H9 (cell line): ENCODE measurements at places on chromosomes 16 and 17.

- DNase-seq = no peak
Observed at GRCh38 chr17:67095803-67096202, 51.4 kb downstream of the CACNG1 start.

DNA sequence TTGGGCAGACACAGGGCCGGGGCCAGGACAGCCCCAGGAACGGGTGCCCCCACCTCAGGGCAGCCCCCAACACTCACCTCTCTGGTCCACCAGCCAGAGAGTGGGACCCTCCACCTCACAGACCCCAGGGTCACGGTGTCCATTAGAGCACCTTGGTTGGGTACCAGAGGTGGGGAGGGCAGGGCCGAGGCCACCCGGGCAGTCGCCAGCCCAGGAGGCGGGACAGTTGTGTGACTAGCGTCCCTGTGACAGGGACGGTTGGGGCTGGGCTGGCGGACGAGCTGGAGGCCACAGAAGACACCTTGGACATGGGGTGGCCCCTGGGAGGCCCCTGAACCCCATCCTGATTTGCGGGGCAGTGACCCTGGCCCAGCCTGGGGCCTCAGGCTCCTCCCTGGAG is 11.7 kb upstream of the C1QTNF8 start:
- DNase-seq = no peak

DNA sequence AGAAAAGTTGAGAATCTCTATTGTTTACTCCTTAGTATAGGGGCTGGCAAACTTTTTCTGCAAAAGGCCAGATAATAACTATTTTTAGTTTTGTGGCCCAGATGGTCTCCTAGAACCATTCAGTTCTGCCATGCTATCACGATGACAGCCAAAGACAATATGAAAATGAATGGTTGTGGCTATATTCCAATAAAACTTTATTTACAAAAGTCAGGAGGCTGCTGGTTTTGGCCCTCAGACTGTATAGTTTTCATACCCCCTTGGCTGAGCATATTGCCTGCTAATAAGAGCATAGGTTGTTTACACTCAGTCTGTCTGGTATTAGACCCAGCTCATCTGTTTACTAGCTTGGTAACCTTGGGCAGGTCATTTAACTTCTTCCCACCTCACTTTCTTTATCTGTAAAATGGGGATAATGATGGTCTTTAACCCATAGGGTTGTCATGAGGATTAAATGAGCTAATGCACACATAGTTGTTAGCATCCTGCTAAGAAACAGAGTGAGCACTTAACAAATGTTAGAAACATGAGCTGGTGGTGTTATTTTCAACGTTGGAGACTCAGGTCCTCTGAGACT is 156.3 kb downstream of the MSI2 start:
- no peak for DNase-seq

DNA sequence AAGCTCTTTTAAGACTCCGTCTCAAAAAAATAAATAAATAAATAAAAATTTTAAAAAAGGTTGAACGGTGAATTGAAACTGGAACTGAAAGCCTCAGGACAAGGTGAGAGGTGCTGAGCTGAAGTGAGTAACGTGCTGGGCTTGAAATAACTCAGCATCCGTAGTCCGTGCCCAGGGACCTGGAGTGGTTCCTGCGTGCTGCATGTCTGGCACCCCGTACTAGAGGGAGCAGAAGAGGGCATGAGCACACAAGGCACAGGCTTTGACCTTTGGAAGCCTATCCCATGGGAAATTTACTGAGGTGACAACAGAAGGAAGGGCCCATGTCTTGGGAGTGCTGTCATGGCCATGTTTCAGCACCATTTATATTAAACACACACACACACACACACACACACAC is 4.5 kb upstream of the MEIOB start:
- no peak for DNase-seq

DNA sequence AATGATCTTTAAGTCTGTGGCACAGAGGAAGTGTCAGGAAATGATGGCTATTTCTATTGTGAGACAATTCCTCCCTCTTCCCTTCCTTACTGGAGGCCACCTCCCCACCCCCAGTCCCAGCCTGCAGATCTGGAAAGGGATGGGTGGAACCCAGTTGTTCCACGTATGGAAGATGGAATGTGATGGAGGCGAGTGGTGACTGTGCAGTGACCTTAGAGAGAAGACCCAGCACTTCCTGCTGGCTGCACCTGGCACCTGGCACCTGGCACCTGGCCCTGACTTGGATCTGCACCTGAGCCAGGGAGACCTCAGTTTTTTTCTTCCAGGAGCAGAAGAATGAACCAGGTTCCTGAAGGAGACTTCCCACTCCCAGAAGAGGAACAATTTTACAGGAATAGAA is 33.0 kb upstream of the TMC5 start:
- peak; percentile 29 for DNase-seq

DNA sequence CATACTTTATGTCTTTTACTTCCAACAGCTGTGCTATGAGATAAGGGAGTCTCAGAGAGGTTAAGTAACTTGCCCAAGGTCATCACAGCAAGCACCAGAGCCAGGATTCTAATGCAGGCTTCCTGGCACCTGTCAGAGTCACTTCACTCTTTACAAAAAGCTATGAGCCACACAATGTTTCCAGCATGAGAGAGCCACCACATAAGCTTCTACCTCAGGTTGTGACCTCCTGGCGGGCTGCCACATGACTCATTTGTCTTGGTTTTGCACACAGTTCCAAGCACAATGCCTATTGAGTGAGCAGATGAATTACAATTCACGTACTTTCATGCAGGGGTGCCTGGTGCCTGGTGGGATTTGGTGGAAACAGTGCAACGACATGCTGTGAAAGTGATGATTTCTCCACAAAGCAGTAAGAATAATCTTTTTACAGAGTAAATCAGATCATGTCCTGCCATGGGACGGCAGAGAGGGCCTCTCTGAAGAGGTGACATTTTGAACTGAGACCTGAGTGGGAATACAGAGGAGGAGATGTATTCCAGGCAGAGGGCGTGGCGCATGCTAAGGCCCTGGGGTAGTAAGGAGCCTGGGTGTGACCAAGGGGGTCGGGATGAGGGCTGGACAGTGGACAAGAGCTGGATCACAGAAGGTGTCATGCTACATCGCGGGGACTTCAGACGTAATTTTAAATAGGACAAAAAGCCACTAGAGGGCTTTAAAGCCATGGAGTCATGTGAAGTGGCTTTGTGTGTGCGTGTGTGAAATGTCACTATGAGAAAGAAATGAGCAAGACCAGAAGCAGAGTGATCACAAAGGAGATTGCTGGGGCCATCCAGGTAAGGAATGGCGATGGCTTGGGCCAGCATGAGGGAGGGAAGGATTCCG is 53.4 kb downstream of the CACNG3 start:
- no peak for DNase-seq

- DNase-seq = no peak
Observed at GRCh38 chr16:386641-387156, 4.9 kb upstream of the PGAP6 start.

GRCh38 chr17:70454377-70454776 is 285.0 kb downstream of the KCNJ2 start:
- no peak for DNase-seq

DNA sequence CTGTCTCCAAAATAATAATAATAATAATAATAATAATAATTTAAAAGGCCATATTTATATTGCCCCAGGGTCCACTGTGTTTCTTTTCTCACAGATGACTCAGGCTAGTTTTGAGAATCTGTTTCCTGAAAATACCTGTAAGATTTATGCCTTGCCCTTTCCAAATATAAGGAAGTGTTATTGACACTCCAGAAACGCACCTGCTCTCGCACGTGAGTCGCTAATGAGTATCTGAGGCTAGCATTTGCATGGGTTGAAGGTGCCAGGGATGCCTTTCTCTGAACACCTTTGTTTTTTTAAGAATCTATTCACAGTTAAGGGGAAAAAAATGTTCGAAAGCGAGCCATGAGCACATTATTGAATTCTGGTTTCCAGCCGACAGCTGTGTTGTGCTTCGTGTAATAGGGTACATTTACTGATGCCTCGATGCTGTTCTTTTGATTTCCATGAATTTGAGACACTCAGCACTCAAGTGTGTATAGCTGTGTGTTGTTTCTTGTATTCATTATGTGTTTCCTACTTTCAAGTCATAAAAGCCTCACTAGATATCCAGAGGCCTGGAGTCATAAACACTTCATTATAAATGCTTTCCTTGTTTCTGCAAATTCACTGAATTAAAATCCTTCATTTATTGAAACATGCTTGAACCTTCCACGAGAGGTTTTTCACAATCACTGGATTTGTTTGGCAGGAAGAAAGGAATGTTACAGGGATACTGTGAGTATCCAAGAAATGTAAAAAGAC is 45.0 kb upstream of the NOL11 start:
- DNase-seq = no peak

- no peak for DNase-seq
Observed at GRCh38 chr16:27543801-27544200, 5.9 kb downstream of the GTF3C1 start.

GRCh38 chr17:38442548-38442947 is 14.3 kb downstream of the ARHGAP23 start:
- no peak for DNase-seq

GRCh38 chr16:81601601-81602255 is 157.1 kb downstream of the CMIP start:
- DNase-seq = no peak

- no peak for DNase-seq
Observed at GRCh38 chr16:766820-767640, 6.5 kb downstream of the MSLN start.

GRCh38 chr16:58741166-58741565 is 7.0 kb upstream of the GOT2 start:
- DNase-seq = no peak

- no peak for DNase-seq
Observed at GRCh38 chr16:57125376-57125775, 33.0 kb downstream of the CPNE2 start.

DNA sequence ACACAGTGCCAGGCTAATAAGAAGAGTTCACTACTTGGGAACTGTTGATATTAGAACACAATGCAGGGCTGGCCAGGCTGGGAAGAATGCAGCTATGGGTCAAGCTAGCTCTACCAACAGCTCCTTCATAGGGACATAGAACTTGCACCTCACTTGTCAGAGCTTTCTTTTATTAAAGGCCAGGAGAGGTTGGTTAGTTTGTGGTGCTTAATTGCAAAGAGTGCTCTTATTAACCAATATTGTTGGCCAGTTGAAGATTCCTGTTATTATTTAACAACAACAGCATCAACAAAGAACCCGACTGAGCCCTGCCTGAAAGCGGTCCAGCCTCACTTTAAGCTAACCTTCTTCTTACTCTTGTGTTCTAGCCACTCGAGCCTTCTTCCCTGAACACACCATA is 43.4 kb upstream of the ANKFN1 start:
- DNase-seq = no peak

DNA sequence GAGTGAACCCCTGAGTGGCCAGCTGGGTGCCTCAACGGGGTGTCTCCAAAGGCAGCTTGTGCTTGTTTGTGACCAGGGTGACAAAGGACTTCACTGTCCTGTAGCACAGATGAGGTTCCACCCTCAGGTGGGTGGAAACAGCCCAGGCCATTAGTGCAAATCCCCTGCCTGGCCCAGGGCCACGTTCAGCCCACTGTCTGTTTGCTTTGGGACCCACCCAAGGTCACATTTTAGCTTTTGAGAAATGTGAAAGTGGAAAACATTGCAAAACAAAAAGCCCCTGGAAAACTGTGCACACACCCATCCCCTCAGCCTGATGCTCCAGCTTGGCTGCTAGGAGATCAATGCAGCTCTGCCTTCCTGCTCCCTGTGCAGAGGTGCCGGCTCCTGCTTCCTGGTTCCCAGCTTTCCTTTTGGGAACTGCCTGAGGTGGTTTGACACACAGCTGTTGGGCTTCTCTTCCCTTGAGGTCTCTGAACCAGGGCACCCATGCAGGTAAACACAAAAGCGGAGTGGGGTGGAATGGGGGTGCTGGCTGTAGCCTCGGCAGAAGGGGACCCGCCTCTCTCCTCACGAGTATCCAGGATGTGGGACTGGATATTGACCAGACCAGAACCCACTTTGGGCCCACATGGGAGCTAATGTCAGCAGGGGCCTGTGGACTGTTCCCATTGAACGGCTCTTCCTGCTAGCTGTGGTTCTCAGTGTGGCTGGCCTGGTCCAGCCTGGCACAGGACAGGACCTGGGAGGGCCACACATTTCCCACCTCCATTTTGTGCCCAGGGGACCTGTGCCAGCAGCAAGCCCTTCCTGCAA is 7.9 kb upstream of the SPHK1 start:
- DNase-seq = no peak

- no peak for DNase-seq
Observed at GRCh38 chr17:17679243-17679642, 2.0 kb upstream of the RAI1 start.

GRCh38 chr17:9948928-9949327 is 43.9 kb upstream of the RCVRN start:
- no peak for DNase-seq

- no peak for DNase-seq
Observed at GRCh38 chr17:73205459-73205961, 12.7 kb downstream of the COG1 start.

GRCh38 chr17:73476890-73477350 is 165.1 kb upstream of the CDC42EP4 start:
- DNase-seq = no peak

- DNase-seq = no peak
Observed at GRCh38 chr17:2693561-2694380, 17.8 kb downstream of the CLUH start.

DNA sequence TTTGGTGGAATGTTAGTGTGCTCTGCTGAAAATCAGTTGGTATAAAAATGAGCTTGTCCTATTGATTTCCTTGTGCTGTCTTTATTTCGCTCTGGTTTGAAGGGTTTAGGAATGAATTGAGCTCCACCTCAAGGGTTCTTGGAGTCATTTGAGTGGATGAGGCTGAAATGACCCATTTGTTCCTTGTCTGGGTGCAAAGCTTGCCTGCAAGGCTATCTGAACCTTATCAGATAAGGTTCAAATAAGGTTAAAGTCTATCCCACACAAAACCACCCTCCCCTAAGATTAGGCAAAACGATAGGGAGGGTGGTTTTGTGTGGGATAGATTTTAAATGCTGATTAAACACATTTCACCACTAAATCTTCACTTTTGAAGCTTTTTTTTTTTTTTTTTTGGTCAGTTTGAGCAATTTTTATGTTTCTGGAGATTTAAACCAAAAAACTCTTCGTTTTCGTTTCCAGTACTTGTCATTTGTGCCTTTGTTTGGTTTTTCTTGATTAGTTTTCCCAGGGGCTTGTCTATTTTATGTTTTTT is 62.7 kb downstream of the ARHGAP44 start:
- DNase-seq = no peak
